Mesothelial cell of epicardium (in vitro differentiated cells): ENCODE measurements at places on chromosomes 6 and 20. TPM values are rescaled to one million over a fixed set of nuclear protein-coding genes. Genes with fewer than 3 reads are reported as not detected.

DNA sequence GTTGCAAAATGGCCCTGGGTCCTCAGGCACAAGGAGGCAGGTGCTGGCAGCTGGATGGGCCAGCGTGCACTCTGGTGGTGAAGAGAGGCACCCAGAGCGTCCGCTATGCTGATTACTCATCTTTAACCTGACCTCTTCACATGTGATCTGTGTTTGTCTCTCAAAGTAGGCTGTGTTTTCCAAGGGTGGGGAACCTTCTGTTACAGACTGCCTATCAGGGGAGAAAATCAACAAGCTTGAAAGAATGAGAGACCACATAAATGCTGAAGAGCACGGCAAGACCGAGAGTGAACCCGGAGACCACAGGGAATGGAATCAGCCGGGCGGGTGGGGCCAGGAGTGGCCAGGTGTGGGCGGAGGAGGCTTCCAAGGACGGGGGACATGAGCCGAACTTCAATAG, 16.2 kb downstream of the BNIP5 start:
- no peak for DNase-seq

Gene CPNE5
- total RNA-seq = 0.51 to 1.7 TPM (median 1.2 TPM) in 3 replicates

DNA sequence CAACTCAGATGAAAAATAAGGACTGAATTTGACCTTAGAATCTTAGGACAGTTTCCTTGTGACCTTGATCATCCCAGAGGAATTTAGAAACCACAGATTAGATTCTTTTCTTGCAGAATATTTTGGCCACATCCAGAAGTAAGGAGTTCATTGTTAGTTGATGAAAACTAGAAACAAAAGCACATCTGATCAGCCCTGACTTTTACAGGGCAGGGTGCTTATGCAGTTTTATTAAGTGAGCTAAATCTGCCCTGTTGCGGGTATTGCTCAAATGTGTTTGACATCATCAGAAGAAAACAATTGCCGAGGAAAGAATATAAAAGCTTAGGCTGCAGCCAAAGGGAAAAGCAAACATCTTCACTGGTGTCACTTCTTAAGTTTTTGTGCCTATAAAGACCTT, 100.8 kb downstream of the MTFR2 start:
- DNase-seq = no peak

Gene DNMT3B
- 7.5 to 8.5 TPM (median 8.5 TPM) in 3 replicates for total RNA-seq

GRCh38 chr6:48817333-48818051, 645.6 kb downstream of the MMUT start:
- DNase-seq = no peak

Gene BLTP3A
- total RNA-seq = 14.6 to 14.9 TPM (median 14.7 TPM) in 3 replicates

DNA sequence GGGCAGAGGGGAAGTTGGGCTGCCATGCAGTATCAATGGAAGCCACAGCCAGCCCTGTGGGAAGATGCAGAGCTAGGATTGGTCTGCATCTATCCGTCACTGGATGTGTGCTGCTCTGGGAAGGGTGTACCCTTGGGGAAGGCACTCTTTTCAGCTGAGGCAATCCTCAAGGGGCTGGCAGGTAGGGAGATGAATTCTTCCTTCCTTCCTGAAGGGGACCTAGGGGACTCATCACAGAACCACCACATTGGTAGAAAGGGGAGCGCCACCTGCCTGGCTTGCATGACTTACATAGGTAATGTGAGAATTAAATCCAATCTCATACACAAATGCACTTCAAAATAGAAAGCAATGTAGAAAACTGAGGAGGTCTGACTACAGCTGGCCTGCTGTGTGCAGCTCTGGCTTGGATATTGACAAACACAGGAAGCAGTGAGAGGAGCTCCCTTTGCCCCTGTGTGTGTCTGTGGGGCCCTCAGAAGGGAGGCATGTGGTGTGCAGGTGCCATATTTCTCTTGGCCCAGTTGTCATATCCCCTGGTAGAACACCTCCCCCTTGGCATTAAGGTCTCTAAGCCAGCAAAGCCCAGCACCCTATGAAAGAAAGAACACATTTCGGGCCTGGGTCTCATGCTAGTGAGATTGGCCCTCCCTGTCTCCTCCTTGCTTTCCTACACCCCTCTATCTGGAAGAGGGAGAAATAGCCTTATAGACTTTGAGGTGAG, 260.3 kb upstream of the MOCS1 start:
- no peak for DNase-seq

GRCh38 chr6:170561555-170561954, 7.4 kb downstream of the TBP start:
- no peak for DNase-seq

Gene MYT1
- total RNA-seq = 0.16 to 0.34 TPM (median 0.20 TPM) in 3 replicates
